IMR-90 (cell line): ENCODE measurements at places on chromosomes 2 and 18. TPM values are rescaled to one million over a fixed set of nuclear protein-coding genes. Genes with fewer than 3 reads are reported as not detected.

The PTPRN gene
- 4.4 and 5.2 TPM in 2 replicates for total RNA-seq

DNA sequence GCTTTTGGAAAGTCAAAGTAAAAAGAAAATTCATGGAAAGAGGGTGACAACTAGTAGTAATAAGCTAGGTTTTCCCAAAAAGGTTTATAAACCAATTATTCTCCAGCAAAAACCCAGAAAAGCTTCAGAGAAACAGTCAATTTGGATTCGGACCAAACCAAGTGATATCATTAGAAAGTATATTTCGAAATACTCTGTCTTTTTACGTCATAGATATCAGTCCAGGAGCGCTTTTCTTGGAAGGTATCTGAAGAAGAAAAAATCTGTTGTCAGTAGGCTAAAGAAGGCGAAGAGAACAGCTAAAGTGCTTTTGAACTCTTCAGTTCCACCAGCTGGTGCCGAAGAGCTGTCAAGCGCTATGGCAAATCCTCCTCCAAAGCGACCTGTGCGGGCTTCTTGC is 36.6 kb downstream of the ZDBF2 start:
- no peak for DNase-seq
- no peak overlapping the region for H3K27ac ChIP-seq

The MRPL53 gene
- 5.2 and 6.7 TPM in 2 replicates for total RNA-seq

The DSG4 gene
- not detected in 2 replicates for total RNA-seq

DNA sequence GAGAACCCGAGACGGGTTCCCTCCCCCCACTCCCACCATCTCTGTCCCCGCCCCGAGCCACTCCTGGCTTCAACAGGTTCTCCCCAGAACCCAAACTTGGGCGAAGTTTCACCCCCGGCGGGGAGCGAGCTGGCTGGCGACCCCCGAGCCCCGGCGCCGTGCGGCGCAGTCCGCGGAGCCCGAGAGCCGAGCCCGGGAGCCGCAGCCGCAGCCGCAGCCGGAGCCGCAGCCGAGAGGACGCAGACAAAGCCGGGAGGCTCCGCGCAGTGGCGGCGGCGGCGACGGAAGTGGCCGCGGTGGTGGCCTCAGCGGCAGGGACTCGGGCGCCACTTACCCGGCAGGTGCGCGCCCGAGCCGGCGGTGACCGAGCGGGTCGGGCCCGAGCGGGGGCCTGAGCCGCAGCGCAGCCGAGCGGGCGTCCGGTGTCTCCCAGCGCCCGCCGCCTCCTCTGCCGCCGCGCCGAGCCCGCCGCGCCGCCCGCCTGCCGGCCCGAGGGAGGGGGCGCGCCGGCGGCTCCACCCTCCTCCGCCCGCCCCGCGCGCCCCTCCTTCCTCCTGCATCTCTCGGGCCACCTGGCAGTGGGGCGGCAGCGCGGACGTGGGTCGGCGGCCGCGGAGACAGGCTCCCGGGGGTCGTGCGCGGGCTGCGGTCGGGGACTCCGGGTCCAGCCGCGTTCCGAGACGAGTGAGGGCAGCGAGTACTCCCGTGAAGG is at the start of gene ECEL1:
Gene ECEL1 (minus strand): TSS at position 450 of the 712 bp plus-strand sequence. CDS start 1,181 bp downstream, outside the sequence.
- DNase-seq = no peak
- no peaks in the 10 kb centered on the region for H3K36me3 ChIP-seq
- H3K27ac ChIP-seq = no peak within 1 kb of the TSS
- H3K27me3 ChIP-seq = peaks cover 66% of the 10 kb centered on the region

DNA sequence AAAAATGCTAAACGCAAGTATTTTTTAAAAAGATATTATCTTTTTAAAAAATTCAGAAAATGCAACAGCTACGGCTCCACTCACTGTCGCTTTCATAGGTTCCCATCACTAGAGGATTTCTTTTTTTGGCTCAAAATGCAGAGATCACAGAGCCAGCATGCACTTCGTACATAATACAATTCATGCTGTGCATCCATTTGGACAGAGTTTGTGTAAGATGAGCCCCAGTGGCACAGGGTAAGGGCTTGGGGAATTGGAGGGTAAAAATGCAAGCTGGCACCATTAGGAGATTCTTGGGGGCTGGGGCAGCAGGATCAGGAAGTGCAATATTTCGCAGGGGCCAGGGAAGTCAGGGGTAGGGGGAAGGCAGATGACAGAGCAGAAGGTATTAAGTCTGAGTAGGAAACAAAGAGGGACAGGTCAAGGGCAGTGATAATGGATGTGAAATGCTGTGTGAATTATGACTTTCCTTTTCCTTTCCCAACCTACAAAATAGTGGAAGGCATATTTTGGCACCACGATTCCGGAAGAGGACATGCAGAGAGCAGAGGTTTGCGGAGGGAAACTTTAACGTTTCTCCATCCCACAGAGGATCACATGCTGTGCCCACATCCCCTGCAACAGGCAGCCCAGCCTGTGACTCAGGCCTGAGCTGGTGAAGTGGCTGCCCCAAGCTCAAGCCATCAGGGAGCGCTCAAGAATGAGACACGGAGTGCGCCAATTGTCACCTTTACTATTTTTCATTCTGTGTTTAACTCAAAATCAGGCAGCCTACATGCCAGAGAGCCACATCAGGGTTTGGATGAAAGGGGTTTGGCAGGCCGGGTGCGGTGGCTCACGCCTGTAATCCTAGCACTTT is 4.7 kb downstream of the CAPG start:
- peaks cover 5% of the 10 kb centered on the region for H3K36me3 ChIP-seq
- DNase-seq = peak; percentile 21
- H3K4me3 ChIP-seq = no peak overlapping the region
- H3K27me3 ChIP-seq = no peaks in the 10 kb centered on the region
- no peak overlapping the region for H3K27ac ChIP-seq

DNA sequence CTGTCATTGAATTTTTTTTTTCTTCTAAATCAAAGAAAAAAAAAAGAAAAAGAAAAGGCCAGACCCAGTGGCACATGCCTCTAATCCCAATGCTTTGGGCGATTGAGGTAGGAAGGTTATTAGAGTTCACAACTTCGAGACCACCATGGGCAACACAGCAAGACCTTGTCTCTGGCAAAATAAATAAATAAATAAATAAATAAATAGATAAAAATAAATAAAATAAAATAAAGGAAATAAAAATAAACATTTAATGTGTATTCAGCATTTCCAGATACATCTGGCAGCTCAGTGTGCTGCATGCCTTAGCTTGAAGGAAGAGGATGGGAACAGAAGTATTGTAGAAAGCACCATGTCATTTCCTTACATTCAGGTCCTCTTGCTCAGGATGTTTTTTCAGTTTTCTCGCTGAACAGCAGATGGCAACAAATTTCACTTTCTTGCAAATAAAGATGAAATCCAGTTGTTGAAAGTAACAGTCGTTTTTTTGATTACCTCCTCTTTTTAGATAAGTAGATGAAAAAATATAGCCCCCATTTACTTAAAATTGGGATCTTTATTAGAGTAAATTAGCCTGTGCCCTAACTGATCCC is 25.7 kb upstream of the FAM178B start:
- no peak overlapping the region for H3K4me3 ChIP-seq
- H3K36me3 ChIP-seq = no peaks in the 10 kb centered on the region
- no peak overlapping the region for H3K27ac ChIP-seq

- no peaks in the 10 kb centered on the region for H3K36me3 ChIP-seq
- no peak for DNase-seq
- H3K4me1 ChIP-seq = no peaks in the 10 kb centered on the region
- peaks cover 16% of the 10 kb centered on the region for H3K27me3 ChIP-seq
- no peak overlapping the region for H3K27ac ChIP-seq
Measured at GRCh38 chr2:208125251-208125650, 927 bp upstream of the CRYGD start.

- no peak for DNase-seq
- H3K36me3 ChIP-seq = peaks cover 28% of the 10 kb centered on the region
- H3K27ac ChIP-seq = no peak overlapping the region
- peaks cover 17% of the 10 kb centered on the region for H3K4me1 ChIP-seq
Measured at GRCh38 chr2:218736531-218736930, 25.9 kb downstream of the TTLL4 start.

The ACADL gene
- total RNA-seq = not detected in 2 replicates

The CERKL gene
- total RNA-seq = under 0.01 TPM in 1 of 2 replicates, not detected in the other

DNA sequence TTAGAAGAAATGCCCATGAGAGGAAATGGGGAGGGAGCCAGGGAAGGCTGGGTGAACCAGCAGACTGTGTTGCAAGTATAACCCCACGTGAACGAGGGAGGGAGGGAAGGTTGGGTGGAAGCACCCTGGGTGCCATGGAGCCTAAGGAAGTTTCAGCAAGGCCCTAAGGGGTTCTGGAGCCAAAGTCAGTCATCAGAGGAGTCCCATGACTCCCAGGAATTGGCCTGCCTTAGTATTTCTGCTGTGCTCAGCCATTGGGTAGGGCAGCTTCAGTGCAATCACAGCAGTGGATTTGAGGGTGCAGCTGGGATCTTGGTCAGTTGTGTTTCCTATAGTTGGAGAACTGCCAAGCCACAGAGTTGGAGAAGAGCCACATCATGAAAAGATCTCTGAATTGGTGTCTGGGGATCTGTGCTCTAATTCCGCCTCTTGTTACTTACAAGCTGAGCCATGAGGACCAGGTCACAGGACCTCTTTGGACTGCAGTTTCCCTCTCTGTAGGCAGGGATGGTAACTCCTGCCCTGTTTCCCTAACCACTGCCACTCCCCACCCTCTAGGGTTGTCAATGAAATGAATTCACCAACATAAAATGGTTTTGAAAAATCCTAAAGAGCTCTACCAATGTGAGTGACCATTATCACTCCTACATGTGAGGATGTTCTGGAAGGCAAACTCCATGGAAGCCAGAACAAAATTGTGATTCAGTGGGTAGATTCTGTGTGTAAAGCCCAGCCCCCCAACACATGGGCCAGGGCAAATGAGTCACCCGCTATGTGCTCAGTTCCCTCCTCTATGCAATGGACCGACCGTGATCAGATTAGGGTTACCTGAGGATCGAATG is 108.9 kb downstream of the CLIP4 start:
- H3K4me3 ChIP-seq = no peak overlapping the region
- H3K36me3 ChIP-seq = no peaks in the 10 kb centered on the region
- peaks cover 4% of the 10 kb centered on the region; the same call in 1 of the 2 replicates for H3K4me1 ChIP-seq
- no peak overlapping the region for H3K27ac ChIP-seq
- DNase-seq = peak; percentile 55
- peaks cover 49% of the 10 kb centered on the region for H3K27me3 ChIP-seq

The TPRKB gene
- total RNA-seq = 37.6 and 52.2 TPM in 2 replicates

The RGPD4 gene
- not detected in 2 replicates for total RNA-seq

DNA sequence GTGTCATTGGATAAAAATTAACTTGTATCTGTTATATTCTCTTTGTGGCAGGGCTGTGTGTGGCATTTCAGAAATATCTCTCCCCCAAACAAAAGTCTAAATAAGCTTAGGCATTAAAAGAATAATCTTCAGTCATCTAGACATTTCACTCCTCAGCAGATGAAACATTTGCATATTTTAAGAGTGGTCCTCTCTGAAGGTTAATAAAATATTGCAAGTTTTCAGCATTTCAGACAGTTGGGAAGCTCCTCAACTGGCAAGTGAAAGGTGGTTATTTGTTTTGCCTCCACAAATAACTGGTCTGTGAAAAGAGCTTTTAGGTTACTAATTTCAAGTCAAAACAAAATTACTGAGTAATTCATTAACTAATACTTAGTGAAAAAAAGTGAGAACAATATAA is 462.6 kb downstream of the EPHA4 start:
- no peak overlapping the region for H3K4me3 ChIP-seq
- no peaks in the 10 kb centered on the region; the same call in 1 of the 2 replicates for H3K27me3 ChIP-seq
- DNase-seq = no peak
- no peaks in the 10 kb centered on the region for H3K36me3 ChIP-seq

GRCh38 chr2:128492966-128493811 is 174.5 kb upstream of the HS6ST1 start:
- no peak overlapping the region for H3K27ac ChIP-seq
- H3K4me3 ChIP-seq = no peak overlapping the region
- H3K27me3 ChIP-seq = peaks cover 19% of the 10 kb centered on the region
- DNase-seq = no peak

The INHBB gene
- total RNA-seq = 0.18 and 0.28 TPM in 2 replicates

The CDH20 gene
- total RNA-seq = not detected in 2 replicates

- H3K36me3 ChIP-seq = no peaks in the 10 kb centered on the region
- peak overlapping the region; percentile 18; the same call in 1 of the 2 replicates for H3K27ac ChIP-seq
- peaks cover 15% of the 10 kb centered on the region for H3K4me1 ChIP-seq
Measured at GRCh38 chr2:133748007-133748700, 179.9 kb upstream of the NCKAP5 start.

DNA sequence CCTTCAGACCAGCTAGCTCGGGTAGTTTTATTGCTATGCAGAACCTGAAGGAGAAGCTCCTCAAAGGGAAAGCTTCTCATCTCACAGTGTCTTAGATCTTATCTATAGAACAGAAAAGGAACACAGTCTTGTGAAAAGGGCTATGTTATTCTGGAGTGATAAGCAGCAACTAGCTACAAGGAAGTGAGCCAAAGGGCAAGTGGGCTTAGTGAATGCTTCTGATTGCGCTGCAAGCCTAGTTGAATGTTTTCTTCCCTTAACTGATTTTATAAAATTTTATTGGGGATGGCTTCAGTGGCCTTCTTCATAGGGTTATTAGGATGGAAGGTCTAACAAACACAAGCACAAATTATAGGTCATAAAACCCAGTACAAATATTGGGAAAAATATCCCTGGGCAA is 400.1 kb downstream of the PARD3B start:
- no peak overlapping the region for H3K27ac ChIP-seq
- DNase-seq = no peak
- no peaks in the 10 kb centered on the region for H3K36me3 ChIP-seq
- peaks cover 2% of the 10 kb centered on the region for H3K4me1 ChIP-seq

The GNAL gene
- total RNA-seq = 0.28 and 0.36 TPM in 2 replicates

GRCh38 chr2:125560855-125561254 is 1095.1 kb upstream of the GYPC start:
- no peak overlapping the region for H3K27ac ChIP-seq
- H3K4me3 ChIP-seq = no peak overlapping the region

- no peak overlapping the region for H3K27ac ChIP-seq
- H3K4me3 ChIP-seq = no peak overlapping the region
- DNase-seq = no peak
Measured at GRCh38 chr18:8967573-8967972, 134.9 kb upstream of the NDUFV2 start.

The C1GALT1C1L gene
- total RNA-seq = 0.28 and 0.36 TPM in 2 replicates

DNA sequence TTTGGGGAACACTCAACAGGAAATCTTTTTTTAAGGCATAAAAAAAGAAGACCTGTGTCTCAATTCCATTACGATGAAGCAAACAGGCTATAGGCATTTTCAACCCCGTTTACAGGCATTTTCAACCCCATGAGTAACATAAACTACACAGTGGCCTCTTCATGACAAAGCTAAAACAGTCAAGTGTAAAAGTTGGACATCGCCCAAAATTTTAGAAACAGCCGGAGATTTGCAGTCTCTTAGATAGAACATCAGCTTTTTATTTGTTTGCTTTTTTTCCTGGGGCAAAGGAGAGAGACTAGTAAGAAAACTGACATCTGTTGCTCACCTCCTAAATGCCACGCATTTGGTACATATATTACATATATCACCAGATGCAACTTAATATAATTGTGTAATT is 173.7 kb downstream of the CMPK2 start:
- H3K36me3 ChIP-seq = no peaks in the 10 kb centered on the region
- no peaks in the 10 kb centered on the region for H3K4me1 ChIP-seq
- H3K27ac ChIP-seq = no peak overlapping the region

The ANKRD29 gene
- total RNA-seq = under 0.01 and 0.18 TPM in 2 replicates

- H3K27ac ChIP-seq = no peak overlapping the region
- no peaks in the 10 kb centered on the region for H3K27me3 ChIP-seq
- no peak for DNase-seq
- H3K4me1 ChIP-seq = peaks cover 8% of the 10 kb centered on the region
- no peak overlapping the region for H3K4me3 ChIP-seq
Measured at GRCh38 chr18:55239740-55240139, 280.5 kb upstream of the CCDC68 start.

The TTN gene
- total RNA-seq = 0.18 and 0.83 TPM in 2 replicates
